T-cell (primary cell): ENCODE measurements at places on chromosomes 4 and X.
A peak's percentile ranks its signal among the peaks of the same experiment; 100 is the strongest.

GRCh38 chr4:103773691-103774231, 54.0 kb upstream of the TACR3 start:
- no peak for DNase-seq

GRCh38 chr4:71732066-71732465, 51.8 kb downstream of the GC start:
- no peak for DNase-seq

DNA sequence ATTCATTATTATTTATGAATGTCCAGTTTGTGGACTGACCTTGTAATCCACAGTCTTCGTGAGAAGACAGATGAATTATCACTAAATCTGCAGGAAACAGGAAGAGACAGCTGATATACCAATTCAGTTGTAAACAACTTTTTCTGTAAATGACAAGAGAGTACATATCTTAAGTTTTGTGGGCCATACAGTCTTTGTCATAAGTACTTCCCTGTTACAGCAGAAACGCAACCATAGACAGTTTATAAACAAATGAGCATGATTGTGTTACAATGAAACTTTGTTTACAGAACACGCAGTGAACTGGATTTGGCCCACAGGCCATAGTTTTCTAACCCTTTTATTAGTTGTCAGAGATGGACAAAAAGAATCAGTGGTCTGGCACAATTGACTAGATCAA, 443.4 kb downstream of the PDGFC start:
- no peak for DNase-seq

DNA sequence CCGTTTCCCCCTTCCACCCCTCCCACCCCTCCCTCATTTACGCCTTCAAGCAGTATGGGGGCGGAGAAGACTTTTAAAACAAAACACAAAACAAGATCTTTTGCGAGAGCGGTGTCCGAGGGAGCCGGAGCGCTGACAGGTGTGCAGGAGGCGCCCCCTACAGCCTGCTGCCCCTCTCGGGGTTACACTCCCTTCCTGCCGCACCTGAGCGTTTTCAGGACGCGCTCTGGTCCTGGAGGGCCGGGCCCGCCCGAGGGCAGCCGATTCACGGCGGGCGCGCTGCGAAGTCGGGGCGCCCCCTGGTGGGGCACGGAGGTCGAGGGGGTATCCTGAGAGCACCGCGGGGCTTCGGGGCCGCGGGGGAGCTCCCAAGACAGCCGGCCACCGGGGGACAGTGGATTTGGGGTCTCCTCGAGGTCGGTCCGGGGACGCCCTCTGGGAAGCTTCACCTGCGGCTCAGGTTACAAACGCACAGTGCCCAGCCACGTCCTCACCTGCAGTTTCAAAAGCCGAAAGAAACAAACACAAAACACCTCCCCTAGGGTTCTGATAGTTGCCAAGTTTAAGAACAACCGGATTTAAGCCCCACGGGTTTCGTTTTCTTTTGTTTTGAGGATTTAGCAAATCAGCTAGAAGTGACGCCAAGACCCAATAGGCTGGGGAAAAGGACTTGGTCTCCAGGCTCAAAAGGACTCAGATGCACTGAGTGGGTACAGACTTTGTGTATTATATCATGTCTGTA, 8.0 kb upstream of the NEUROG2 start:
- peak; percentile 59 for DNase-seq

DNA sequence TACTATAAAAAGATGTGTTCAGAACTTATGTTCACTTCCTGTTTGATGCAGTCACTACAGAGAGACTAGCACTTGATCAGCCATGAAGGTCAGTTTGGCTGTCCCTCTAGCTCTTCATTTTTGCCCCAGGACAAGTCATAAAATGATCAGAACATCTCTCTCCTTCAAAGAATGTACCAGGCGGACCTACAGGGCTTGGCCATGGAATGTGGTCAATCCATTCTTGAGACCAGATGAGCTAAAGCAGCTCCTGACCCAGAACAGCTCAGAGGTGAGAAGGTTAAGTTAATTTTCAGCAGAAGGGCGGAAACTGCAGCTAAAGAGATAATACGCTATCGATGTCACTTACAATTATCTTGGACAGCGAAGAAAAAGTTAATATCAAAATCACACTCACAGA, 49.2 kb upstream of the TAB3 start:
- DNase-seq: no peak

DNA sequence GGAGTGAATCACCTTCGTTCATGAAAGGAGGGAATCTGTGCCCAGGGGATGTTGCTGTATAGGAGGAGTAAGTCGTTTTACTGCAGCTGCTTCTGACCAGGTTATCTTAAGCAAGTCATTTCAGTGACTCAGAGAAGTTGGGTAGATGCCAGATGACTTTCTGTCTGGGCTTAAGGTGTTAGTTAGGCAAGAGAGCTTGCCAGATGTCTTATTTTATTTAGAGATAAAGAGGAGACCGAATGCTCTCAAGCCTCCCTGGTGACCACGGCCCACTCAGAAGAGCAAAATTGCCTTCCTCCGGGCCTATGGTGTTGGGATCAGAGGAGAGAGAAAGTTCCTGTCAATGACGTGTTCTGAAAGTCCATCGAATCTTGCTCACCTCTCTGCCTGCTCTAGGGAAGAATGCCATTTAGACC, 16.3 kb upstream of the ZNF827 start:
- DNase-seq: no peak

DNA sequence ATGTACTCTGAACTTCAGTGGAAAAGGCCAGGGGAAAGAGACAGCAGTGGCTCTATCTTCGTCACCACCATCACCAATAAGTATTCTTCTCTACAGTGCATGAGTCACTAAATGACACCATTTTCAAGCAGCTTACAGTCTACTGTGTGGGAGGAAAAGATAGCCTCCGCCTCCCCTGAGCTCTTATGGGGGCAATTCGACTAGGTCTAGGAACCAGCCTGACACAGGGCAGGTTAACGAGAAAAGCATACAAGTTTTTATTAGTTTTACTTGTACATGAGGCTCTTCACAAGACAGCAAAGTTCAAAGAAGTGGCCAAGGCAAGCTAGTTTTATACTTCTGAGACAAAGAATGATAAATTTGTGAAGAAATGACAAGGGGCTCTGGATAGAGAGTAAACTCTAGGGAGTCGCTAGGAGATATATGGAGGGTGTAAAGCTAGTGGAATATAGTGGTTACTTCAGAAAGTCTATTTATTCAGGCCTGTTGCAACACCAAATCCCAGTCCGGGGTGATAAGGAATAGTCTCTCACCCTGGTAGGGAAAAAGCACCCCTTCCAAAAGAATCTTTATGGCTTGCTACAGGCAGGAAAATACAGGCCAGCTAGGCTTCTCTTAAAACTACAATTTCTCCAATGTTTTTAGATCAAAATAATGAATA, 49.7 kb downstream of the SCD5 start:
- DNase-seq: no peak

DNA sequence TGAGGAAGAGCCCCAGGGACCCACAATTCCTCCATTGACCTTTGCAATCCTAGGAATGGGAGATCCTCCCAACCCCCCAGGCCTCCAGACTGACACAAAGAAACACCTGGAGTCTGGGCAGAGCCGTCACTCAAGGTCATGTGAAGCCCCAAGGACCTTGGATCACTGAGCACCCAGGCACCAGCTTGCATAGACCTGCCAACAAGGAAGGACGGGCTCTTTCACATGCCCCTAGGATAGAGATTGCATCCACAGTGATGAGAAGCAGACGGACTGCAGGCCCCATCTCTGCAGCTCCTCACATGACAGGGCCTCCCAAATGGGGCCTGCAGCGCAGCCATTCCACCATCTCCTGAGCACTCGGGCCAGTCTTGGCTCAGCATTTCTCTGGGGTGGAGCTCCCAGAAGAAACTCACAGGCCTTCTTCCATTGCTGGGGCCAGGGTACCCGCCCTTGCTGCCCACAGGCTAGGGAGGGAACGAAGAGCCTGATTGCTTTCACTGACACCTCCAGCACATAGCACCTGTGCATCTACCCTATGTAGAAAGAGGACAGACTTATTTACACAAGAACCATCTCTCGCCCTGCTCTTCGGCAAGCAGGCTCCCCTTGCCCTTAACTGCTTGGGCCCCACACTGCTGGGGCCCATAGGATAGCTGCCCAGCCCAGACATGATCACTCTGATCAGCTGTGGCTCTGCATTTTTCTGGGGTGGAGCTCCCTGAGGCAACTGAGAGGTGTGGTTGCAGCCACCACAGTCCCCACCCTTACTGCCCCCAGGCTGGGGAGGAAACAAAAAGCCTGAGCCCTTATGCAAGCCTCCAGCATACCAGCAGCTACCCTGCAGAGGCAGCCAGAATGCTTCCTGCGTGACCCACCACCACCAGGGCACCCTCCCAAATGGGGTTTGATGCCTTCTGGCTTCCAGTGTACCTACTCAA, 185.7 kb upstream of the ZCCHC13 start:
- no peak for DNase-seq

DNA sequence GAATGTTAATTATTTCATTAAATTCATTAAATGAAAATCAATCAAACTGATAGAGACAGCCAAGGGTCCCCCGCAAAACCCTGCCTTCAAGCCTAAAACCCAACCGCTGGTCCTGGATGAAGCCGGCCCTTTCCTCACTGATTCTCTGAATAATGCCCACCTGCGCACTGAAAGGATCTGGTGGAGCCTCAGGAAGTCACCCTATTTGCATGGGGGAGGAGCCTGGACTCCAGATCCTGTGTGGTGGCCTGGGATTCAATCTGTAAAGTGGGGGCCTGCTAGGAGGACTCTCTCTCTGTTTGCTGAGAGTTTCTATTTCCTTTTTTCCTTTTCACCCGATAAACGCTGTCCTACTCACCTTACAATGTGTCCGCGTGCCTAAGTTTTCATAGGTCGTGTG, 97.9 kb upstream of the ADAMTS3 start:
- no peak for DNase-seq

GRCh38 chr4:185950891-185951290, 118.1 kb upstream of the TLR3 start:
- no peak for DNase-seq

DNA sequence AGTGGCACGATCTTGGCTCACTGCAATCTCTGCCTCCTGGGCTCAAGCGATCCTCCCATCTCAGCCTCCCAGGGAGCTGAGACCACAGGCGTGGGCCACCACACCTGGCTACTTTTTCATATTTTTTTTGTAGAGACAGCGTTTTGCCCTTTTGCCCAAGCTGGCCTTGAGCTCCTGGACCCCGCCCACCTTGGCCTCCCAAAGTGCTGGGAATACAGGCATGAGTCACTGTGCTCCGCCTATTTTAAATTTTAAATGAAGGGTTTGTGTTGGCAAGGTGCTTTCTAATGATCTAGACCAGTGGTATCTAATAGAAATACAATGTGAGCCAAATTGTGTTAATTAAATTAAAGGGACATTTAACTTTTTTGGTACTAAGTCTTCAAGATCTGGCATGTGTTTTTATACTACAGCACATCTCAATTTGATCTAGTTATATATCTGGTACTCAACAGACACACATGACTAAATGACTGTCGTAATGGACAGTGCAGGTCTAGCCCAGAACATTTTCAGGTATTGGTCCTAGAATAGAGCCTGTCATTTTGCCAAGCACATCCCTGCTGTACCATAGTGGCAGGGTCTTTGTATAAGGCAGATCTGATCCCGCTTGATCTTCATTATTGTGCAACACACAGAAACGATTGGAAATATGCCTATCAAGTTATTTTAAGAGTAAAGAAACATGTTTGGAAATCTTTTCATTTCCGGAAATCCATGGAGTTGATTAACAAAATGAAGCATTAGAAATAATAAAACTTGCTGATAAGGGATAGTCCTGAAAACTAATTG, 7.3 kb downstream of the PGK1 start:
- no peak for DNase-seq

- DNase-seq: peak; percentile 33
These were observed 810 bp downstream of the SPRY1 start for GRCh38 chr4:123397144-123398065.

DNA sequence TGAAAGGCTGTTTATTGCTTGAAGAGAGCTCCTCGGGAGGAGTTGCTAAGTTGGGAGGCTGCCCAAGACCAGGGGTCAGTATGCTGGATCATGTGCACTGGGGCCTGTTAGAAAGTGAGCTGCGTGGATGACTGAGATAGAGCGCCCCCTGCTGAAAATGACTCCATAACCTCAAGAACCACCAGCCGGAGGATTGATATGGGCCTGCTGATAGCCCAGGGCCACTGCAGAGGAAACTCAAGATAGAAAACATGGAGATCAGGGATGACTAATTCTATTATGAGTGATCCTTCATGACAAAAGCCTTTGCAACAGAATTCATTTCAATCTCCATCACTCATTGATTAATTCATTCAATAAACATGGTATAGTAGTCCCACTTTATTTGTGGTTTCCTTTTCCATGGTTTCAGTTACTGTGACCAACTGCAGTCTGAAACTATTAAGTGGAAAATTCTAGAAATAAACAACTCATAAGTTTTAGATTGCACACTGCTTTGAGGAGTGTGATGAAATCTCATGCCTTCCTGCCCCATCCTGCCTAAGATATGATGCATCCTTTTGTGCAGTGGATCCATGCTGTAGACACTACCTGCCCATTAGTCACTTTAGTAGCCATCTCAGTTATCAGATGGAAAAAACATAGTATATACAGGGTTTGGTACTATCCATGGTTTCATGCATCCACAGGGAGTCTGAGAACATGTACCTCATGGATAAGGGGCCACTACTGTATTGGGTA, 126.7 kb upstream of the MBNL3 start:
- peak; percentile 0 for DNase-seq

GRCh38 chrX:47030339-47030738, 47.9 kb upstream of the RGN start:
- no peak for DNase-seq

DNA sequence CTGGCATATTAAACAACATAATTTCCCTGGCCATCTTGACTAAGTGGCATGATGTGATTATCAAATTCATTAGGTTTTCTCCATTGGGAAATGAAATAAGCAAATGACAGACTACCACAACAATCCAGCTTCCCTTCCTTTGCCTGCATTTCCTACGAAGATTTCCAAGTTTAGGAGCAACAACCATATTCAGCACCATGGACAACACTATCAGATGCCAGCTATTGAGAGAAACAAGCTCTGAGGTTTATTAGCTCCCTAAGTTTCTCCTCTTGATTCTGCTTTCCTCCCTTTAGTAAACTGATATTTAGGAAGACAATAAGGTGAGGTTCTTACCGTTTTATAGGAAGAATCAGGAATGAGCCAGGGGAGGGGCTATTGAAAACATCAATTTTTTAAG, 36.2 kb downstream of the DCX start:
- DNase-seq: no peak

DNA sequence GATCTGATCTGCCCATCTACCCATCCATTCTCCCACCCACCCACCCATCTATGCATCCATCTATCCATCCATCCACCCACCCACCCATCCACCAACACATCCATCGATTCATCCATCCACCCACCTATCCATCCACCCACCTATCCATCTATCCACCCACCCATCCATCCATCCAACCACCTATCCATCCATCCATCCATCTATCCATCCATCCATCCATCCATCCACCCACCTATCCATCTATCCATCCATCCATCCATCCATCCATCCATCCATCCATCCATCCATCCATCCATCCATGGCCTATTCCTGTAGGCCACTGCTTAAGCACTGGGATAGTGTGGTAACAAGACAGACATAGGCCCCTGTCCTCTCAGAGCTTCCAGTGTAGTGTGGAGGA, 69.8 kb downstream of the SORCS2 start:
- DNase-seq: no peak

GRCh38 chrX:94633237-94633636, 959.2 kb downstream of the FAM133A start:
- DNase-seq: no peak
